ENCODE measurements at places on chromosomes 1 and 21. TPM values are rescaled to one million over a fixed set of nuclear protein-coding genes. Genes with fewer than 3 reads are reported as not detected.
A peak's percentile ranks its signal among the peaks of the same experiment; 100 is the strongest.

The FALEC gene
- not detected for total RNA-seq

The RHEX gene
- not detected for total RNA-seq

The FMOD gene
- total RNA-seq: 0.85 TPM

GRCh38 chr1:30751830-30752650 lies 5.5 kb downstream of the LAPTM5 start:
- H3K36me3 ChIP-seq: no peaks in the 10 kb centered on the region
- H3K27ac ChIP-seq: no peak overlapping the region
- peaks cover 10% of the 10 kb centered on the region for H3K4me1 ChIP-seq
- peaks cover 7% of the 10 kb centered on the region for H3K27me3 ChIP-seq

- peaks cover 59% of the 10 kb centered on the region for H3K4me1 ChIP-seq
- DNase-seq: no peak
- no peaks in the 10 kb centered on the region for H3K27me3 ChIP-seq
- H3K4me3 ChIP-seq: no peak overlapping the region
- H3K27ac ChIP-seq: peak overlapping the region; percentile 83
Observed at GRCh38 chr1:39214021-39214713, 9.7 kb downstream of the MACF1 start.

DNA sequence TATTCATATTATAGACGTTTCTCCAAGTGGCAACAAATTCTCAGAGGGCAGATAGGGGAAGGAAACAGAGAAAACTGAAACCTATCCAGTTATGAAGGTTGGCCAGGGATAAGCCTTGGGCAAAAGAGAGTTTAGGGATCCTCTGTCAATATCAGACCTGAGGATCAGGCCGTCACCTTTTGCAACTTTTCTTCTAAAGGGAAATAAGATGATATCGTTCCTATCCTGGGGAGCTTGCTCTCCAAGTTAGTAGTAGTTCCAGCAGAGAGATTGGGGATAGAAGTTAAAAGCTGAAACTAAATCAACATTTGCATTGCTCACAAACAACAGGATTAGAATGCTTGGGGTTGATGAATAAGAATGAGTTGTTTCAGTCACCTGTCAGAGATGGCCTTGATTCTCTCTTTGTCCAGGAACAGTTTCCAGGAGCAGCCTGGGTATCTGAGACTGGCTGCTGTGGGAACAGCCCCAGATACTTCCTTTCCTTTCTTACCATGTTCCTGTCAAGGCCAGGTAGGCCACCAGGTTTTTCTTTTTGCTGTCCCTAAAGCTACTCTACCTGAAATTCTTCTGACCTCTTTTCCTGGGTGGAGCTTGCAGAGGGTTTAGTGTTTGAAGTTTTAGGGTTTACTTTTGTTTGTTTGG lies 2.5 kb downstream of the RIIAD1 start:
- no peak for DNase-seq
- peaks cover 28% of the 10 kb centered on the region for H3K4me1 ChIP-seq
- peaks cover 3% of the 10 kb centered on the region for H3K36me3 ChIP-seq
- H3K27me3 ChIP-seq: peaks cover 12% of the 10 kb centered on the region

DNA sequence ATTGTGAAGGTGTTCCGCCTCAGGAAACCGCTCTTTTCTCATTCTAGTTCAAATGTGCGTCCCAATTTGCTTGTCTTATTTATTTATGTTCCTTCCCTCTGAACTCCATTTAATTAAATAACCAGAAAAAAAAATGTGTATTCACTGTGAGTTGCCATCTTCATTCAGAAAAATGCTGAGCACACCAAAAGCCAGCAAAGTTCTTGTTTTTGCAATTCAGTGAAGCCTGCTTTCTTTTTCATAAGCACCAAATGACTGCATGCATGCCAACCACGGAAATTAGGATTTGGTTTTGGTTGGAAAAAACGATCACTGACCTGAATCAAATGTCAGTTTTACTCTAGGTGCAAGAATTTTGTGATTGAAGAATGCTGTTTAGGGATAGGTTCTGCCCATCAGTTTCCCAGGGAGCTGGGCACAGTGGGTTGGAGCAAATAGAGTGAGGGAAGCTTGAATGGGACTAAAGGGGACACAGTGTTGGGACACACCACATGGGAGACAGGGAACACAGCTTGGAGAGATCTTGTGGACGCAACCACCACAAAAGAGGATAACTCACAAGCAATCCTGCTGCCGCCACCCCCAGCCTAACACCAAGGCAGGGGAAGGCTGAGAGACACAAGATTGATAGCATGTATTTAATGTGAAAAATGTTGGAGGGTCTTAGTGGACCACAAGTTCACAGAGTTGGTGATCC lies 183.4 kb upstream of the GALNT2 start:
- DNase-seq: no peak
- no peaks in the 10 kb centered on the region for H3K36me3 ChIP-seq
- H3K4me3 ChIP-seq: no peak overlapping the region
- H3K27me3 ChIP-seq: peaks cover 3% of the 10 kb centered on the region
- no peak overlapping the region for H3K27ac ChIP-seq
- H3K4me1 ChIP-seq: peaks cover 20% of the 10 kb centered on the region

DNA sequence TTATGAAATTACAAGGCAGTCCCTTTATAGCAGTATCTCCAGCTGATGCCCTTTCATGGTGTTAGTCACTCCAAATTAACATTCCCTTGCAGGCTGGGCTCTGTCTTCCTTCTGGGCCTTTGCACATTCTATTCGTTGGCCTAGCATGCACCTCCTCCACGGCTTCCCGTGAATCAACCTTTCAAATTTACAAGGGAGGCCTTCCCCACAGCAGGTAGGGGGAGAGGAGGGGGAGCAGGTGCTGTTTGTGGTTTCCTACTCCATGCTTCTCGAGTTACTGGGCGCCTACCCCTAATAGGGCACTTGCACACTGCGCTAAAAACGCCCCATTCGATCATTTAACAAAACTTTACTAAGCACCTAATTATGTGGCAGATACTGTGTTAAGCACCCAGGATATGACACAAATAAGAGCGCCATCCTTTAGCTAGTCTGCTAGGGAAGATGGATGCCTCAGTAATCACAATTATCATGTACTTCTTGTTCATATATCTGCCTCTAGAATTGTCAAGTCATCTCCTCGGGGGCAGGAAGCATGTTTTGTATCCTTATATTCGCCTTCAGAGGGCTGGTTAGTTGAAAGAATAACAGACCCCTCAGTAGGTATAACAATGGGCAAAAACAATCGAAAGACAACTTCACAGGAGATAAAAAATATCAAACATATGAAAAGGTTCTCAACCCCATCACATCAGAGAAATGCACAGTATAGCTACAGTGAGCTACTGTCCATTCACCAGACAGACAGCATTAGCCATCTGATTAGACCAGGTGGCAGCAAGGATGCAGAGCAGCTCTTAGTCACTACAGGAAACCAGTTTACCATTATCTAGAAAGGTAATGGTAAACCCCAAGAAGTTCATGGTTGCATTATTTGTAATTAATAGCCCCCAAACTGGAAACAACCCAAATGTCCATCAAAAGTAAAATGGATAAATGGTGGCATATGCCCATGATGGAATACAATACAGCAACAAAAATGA lies 1.7 kb upstream of the ADAR start:
- H3K27me3 ChIP-seq: no peaks in the 10 kb centered on the region
- DNase-seq: no peak
- peak overlapping the region; percentile 83 for H3K4me3 ChIP-seq

GRCh38 chr1:232709386-232709785 lies 79.5 kb upstream of the SIPA1L2 start:
- H3K4me1 ChIP-seq: peaks cover 9% of the 10 kb centered on the region
- H3K27me3 ChIP-seq: no peaks in the 10 kb centered on the region
- no peak overlapping the region for H3K4me3 ChIP-seq
- H3K36me3 ChIP-seq: no peaks in the 10 kb centered on the region
- DNase-seq: no peak
- no peak overlapping the region for H3K27ac ChIP-seq

The SPRR2G gene
- total RNA-seq: not detected

The OR2L5 gene
- not detected for total RNA-seq

- H3K4me3 ChIP-seq: peak overlapping the region; percentile 80
- DNase-seq: peak; percentile 77
- H3K36me3 ChIP-seq: peaks cover 19% of the 10 kb centered on the region
- H3K27me3 ChIP-seq: no peaks in the 10 kb centered on the region
- peaks cover 17% of the 10 kb centered on the region for H3K4me1 ChIP-seq
Observed at GRCh38 chr1:153945131-153945794, 1.3 kb downstream of the DENND4B start.

DNA sequence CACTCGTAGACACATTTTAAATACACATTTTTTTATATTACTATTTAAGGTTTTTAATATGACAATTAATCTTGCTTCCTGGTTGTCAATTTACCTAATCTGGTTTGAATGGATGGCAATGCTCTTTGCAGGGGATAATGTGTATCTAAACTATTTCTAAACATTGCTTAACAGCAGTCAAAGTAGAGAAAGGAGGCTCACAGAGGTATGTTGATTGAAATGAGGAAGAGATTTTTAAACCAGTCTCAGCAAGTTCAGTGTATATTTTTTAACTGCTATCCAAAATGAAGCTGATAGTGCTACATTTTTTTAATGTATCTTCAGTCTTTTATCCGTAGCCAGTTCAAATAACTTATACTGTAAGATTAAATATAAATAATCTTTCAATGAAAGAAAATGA lies 17.4 kb downstream of the FMO1 start:
- peaks cover under 1% of the 10 kb centered on the region for H3K27me3 ChIP-seq
- no peak overlapping the region for H3K27ac ChIP-seq
- no peak for DNase-seq
- no peaks in the 10 kb centered on the region for H3K36me3 ChIP-seq

GRCh38 chr1:111754984-111755330 lies 744 bp upstream of the DDX20 start:
- DNase-seq: no peak
- H3K27me3 ChIP-seq: no peaks in the 10 kb centered on the region
- peaks cover 21% of the 10 kb centered on the region for H3K4me1 ChIP-seq
- H3K27ac ChIP-seq: peak overlapping the region; percentile 100

The GABRD gene
- total RNA-seq: not detected

GRCh38 chr1:83593073-83593472 lies 405.9 kb downstream of the TTLL7 start:
- peaks cover 15% of the 10 kb centered on the region for H3K4me1 ChIP-seq
- no peak for DNase-seq

The SLFNL1 gene
- not detected for total RNA-seq

The IRF6 gene
- not detected for total RNA-seq

GRCh38 chr21:35333831-35334618 lies 284.9 kb upstream of the RUNX1 start:
- no peak overlapping the region for H3K27ac ChIP-seq
- H3K36me3 ChIP-seq: no peaks in the 10 kb centered on the region
- H3K27me3 ChIP-seq: peaks cover 1% of the 10 kb centered on the region
- no peak for DNase-seq
- no peak overlapping the region for H3K4me3 ChIP-seq
